ENCODE measurements at places on chromosomes 5 and 9. TPM values are rescaled to one million over a fixed set of nuclear protein-coding genes. Genes with fewer than 3 reads are reported as not detected.

The IFNK gene
- not detected for polyA plus RNA-seq

The SOHLH1 gene
- not detected for polyA plus RNA-seq

The GMCL2 gene
- not detected for polyA plus RNA-seq

The PCDHB12 gene
- polyA plus RNA-seq = 0.58 TPM

The C5orf34 gene
- 0.95 TPM for polyA plus RNA-seq

The GRIA1 gene
- polyA plus RNA-seq = 0.07 TPM

The C6 gene
- 6.1 TPM for polyA plus RNA-seq

The TRMO gene
- polyA plus RNA-seq = 6.0 TPM

The TAF1L gene
- under 0.01 TPM for polyA plus RNA-seq

The KCNMB1 gene
- polyA plus RNA-seq = 2.7 TPM

The SLC45A2 gene
- not detected for polyA plus RNA-seq

The AK3 gene
- polyA plus RNA-seq = 32.9 TPM

The NTNG2 gene
- 0.29 TPM for polyA plus RNA-seq

The SYK gene
- polyA plus RNA-seq = 1.5 TPM

The ADAMTSL1 gene
- polyA plus RNA-seq = 1.6 TPM

The ERAP2 gene
- polyA plus RNA-seq = 3.0 TPM

The NMUR2 gene
- polyA plus RNA-seq = not detected

The AHRR gene
- 0.15 TPM for polyA plus RNA-seq

The FAM13B gene
- 12.1 TPM for polyA plus RNA-seq

The GRXCR2 gene
- not detected for polyA plus RNA-seq

The BAAT gene
- 0.03 TPM for polyA plus RNA-seq

The C7 gene
- polyA plus RNA-seq = 255 TPM

The IFNA21 gene
- polyA plus RNA-seq = not detected

The NME5 gene
- polyA plus RNA-seq = 9.4 TPM

The TICAM2 gene
- polyA plus RNA-seq = 1.9 TPM

The MARCOL gene
- not detected for polyA plus RNA-seq

All from heart right ventricle (tissue), 16 donors.